ENCODE measurements at places on chromosomes 4 and X.

- no peak for DNase-seq
Observed at GRCh38 chr4:172786039-172786792, 382.4 kb upstream of the GALNT7 start.

GRCh38 chr4:152509595-152510225 is 26.2 kb downstream of the FBXW7 start:
- no peak for DNase-seq

- no peak for DNase-seq
Observed at GRCh38 chr4:140635606-140636005, 66.8 kb upstream of the UCP1 start.

- DNase-seq: peak; percentile 22
Observed at GRCh38 chrX:48540028-48540375, 488 bp downstream of the TBC1D25 start.

DNA sequence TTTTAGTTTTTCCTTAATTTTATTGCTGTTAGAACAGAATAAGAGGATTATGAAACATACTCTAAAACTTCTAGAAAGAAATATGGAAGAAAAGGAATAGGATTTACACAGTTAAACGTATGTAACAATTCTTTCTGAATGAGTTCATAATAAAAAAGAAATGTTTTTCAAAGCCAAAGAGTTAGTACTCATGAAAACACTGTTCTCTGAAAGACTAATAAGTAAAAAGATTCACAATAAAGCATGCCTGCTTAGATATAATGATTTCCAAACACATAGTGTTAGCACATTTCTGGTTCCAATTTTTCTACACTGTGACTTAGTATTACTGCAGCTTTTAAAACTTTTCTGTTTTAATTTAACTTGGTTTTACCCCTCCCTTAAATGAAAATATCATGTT is 49.8 kb upstream of the PRSS48 start:
- no peak for DNase-seq

DNA sequence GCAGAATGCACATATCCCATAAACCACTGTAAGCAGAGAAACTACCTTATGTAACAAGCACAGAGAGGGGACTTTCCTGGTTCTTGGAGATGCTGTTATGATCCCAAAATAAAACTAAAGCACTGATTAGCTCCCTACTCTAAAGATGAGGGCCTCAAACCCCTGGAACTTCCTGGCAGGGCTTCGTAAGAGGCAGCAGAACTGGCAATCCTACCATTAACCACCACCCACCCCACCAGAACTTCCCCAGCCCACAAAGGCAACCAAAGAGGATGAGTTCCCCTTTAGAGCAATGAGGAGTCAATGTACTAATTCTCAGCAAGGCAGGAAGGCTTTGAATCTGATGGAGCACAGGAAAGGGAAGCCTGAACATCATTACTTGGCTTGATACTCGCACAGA is 436.5 kb upstream of the FRG1 start:
- DNase-seq: no peak

DNA sequence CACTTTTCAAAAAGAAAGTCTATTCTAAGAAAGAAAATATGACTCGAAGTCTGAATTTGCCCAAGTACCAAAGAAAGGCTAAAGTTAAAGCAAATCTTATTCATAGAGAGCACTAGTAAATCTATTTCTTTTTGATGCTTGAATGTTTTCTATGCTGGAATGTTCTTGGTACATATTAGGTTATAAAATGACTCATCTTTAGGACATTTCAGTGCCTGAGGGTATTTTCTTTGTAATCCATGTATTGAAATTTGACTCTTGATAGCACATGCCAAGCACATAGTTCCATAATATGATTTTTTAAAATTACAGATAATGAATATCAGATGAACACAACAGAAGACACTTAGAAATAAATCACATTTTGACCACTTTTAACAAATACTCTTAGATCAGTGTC is 232.8 kb downstream of the TRIML1 start:
- DNase-seq: no peak

GRCh38 chr4:87807402-87807801 is 8.0 kb downstream of the IBSP start:
- DNase-seq: no peak

DNA sequence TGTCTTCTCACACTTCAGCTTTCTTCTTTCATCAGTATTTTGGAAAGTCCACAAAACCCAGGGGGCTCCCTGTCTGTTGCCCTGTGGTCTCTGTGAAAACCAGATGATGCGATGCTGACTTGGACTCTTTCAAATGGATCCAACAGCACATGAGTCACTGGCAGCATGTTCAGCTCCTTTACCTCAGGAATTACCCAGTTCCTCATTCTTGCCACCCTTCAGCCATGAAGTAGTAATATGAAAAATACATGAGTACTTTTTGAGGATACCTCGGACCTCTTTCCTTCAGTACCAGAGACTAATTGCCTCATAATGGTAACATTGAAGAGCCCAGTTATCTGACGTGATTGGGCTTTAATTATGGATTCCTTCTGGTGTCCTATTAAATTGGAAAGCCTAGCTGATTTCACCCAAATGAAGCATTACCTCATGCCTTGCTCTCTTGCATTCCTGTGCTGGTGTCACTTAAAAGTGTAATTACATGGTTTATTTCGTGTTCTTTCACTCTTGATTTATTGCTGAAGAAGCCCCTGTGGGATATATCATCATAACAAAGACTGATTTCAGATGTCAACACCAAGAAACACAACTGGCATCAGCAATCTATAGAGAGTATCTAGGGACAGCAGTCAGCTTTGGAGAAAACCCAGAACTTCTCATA is 63.4 kb downstream of the NFKB1 start:
- DNase-seq: no peak

- DNase-seq: no peak
Observed at GRCh38 chrX:1909419-1910206, 294.8 kb downstream of the ASMT start.

DNA sequence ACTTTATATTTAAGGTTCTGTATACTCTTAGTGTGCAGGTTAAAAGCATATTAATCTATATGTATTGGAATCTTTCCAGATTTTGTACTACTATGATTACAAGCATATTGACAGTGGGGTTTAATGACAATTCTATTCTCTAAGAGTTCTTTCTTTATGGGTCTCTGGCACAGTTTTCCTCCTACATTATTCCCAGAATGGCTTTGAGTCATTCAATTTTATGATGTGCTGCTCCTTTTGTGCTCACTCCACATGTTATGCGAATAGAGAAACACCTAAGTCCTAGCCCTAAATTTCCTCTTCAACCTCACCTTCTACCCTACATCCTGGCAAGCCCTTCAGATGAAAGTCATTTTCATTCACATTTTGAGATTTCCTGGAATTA is 209.9 kb upstream of the DIAPH2 start:
- DNase-seq: no peak

DNA sequence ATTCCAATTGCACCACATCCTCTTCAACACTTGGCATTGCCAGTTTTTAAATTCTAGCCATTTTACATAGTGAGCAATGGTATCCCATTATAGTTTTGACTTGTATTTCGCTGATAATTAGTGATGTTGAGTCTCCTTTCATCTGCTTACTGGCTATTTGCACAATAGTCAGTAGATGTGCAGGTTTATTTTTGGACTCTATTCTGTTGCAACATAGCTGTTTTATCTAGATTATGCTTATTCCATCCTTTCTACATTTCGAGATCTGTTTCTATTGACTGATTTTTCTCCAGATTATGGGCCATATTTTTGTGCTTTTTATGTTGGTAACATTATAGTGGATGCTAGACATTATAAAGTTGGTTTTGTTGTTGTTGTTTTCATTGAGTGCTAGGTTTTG is 106.1 kb downstream of the WWC2 start:
- no peak for DNase-seq

DNA sequence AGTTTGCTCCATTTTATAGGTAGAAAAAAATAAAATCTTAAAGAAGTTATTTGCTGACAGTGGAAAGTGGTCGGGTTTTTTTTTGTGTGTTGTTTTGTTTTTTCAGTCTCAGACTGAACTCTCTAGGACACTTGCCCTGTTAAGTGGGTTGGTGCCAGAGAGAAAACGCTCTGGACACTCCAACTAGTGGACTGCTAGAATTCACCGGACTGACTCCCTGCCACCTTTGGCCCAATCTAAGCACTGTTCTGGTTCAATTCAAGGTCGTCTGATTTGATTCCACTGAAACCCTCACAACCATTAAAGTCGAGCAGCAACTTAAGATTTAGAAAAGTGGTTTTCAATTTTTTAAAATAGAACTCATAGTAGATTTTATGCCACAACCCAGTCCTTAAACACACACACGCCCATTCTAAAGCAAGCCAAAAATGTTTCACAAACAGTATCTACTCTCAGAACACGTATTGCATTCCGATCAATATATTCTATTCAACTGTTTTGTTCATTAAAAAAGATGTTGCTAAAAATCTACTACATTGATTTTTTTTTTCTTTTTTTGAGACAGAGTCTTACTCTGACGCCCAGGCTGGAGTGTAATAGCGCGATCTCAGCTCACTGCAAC is 27.3 kb downstream of the RWDD4 start:
- no peak for DNase-seq

DNA sequence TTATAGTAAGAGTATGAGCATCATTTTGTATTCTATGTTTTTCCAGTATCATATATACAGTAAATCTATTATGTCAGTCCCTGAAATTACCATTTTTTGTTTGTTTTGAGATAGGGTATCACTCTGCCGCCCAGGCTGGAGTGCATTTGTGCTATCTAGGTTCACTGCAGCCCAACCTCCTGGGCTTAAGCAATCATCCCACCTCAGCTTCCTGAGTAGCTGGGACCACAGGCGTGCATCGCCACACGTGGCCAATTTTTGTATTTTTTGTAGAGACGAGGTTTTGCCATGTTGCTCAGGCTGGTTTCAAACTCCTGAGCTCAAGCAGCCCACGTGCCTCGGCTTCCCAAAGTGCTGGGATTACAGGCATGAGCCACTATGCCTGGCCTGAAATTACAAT is 85.6 kb downstream of the ZNF330 start:
- DNase-seq: no peak

DNA sequence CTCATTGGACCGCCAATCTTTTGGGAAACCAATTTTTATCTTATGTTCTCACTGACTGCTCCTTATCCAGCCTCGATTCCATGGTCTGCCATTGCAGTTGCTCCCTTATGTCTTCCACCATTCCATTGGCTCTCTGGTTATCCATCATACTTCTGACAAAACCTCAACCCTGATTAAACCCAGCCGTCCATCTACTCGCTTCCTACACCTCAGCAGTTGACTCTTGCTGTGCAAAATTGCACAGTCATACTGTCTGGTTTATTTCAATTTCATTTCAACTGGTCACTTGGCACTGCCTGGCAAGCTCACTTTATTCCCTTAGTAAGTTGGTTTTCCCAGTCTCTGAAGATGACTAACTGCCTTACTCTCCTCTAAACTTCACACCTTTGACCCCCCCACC is 26.2 kb downstream of the ARL9 start:
- DNase-seq: no peak

DNA sequence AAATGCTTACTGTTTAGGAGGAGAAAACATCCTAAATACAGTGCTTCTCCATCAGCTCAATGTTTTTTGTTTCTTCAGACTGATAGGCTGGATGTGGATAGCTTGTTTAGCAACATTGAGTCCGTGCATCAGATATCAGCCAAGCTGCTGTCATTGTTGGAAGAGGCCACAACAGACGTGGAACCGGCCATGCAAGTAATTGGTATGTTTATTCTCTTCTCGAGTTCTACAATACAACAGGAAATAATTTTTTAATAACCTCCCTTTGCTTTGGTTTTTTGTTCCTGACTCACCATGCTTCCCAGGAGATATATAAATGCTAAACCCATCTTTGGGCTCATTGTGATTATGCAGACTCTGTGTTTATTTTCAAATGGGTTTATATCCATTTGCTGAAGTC is 60.9 kb downstream of the ARHGEF38 start:
- no peak for DNase-seq

- DNase-seq: no peak
Observed at GRCh38 chr4:139629436-139630125, 36.0 kb upstream of the MGST2 start.

GRCh38 chrX:66579219-66579618 is 59.7 kb downstream of the EDA2R start:
- DNase-seq: no peak

- no peak for DNase-seq
Observed at GRCh38 chrX:71510161-71510560, 22.7 kb upstream of the OGT start.

DNA sequence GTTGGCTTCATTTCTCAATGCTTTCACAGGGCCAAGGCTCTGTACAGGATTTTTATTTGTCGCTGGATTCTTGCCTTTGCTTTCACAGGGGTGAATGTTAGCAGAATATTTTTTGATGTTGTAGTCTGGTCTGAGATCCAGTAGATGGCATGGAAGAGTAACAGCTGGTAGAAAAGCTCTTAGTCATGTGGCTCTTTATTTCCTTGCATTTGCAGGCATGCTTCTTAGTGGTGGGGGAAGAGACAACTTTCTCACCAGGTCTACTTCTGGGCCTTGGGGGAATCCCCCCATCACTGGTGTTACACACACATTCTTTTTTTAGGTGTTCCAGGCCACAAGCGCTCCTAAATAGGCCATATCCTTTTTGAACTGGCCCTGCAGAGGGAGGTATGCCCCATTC is 58.2 kb upstream of the DKK2 start:
- DNase-seq: no peak

DNA sequence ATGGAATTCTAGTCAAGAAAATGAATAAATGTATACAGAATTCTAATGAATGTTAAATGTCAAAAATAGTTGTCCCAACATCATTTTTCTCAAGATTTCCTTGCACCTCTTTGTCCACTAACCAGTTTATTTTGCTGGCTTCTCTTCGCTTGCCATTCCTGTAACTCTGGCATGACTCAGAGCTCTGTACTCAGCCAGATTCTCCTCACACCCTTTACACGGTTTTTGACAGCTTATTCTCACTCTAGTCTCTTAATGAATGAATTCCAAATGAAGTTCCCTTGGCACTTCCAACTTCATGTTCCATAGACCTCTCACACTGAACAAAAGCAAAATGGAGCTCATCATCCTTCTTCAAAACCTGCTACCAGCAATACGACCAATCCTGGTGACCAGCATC is 419.3 kb upstream of the SLIT2 start:
- DNase-seq: no peak

DNA sequence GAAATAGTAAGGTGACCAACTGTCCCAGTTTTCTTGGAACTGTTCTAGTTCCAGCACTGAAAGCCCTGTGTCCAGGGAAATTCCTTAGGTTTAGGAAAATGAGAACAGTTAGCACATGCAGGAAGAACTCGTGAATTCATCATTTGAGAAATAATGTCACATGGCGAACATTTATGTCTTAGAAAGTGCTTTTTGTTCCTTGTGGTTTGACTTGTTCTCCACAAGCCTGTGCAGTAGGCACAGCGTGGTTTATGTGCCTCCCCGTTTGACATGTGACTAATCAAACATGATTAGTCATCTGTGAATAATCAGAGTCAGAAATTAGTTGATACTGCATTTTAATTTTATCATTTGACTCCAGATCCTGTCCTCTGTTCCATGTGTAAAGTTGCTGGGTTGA is 556.0 kb upstream of the CPEB2 start:
- DNase-seq: no peak

- no peak for DNase-seq
Observed at GRCh38 chrX:16125520-16126149, 2.3 kb downstream of the GRPR start.
